Natural killer cell treated with Interleukin-12 subunit alpha and Interleukin-12 subunit beta and Interleukin-15 and Interleukin-18, amount 100 ng/mL, for 72 hours (primary cell): ENCODE measurements at places on chromosomes 12 and 14. TPM values are rescaled to one million over a fixed set of nuclear protein-coding genes. Genes with fewer than 3 reads are reported as not detected.
A peak's percentile ranks its signal among the peaks of the same experiment; 100 is the strongest.

Gene CACNA2D4
- total RNA-seq = 12.1 TPM

GRCh38 chr12:56769868-56770267 is 6.7 kb downstream of the HSD17B6 start:
- no peaks in the 10 kb centered on the region for H3K4me1 ChIP-seq
- H3K27ac ChIP-seq = no peak overlapping the region
- H3K27me3 ChIP-seq = no peaks in the 10 kb centered on the region

DNA sequence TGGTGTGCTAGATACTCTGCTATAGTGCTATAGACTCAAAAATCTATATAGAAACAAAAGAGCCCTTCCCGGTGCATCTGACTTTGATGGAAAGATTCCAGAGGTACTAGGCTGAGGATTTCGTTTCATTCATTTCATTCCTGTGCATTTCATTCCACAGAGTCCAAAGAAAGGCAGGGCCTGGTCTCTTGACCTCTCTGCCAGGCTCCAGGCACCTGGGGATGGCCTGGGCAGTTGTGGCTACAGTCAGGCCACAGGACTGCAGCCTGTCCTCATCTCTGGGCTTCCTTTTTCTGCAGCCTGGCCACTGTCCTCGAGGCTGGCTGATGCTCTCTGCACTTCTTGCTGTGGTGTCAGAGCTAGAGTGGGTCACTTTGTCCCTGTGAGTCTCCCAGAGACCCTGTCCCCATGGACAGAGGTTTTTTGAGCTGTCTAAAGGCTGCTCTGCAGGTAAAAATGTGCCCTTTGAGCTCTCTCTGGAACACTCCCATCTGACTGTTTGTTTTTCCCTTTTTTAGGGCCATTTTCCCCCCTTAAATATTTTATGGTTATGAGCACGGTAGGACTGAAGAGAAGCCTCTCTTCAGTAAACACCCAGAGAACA is 3.2 kb upstream of the VDR start:
- no peak overlapping the region for H3K4me3 ChIP-seq
- DNase-seq = no peak
- H3K36me3 ChIP-seq = no peaks in the 10 kb centered on the region
- peaks cover 20% of the 10 kb centered on the region for H3K4me1 ChIP-seq

Gene TULP3
- 10.7 TPM for total RNA-seq

- H3K27ac ChIP-seq = no peak overlapping the region
- H3K36me3 ChIP-seq = no peaks in the 10 kb centered on the region
- H3K4me3 ChIP-seq = no peak overlapping the region
- peaks cover 10% of the 10 kb centered on the region for H3K27me3 ChIP-seq
Observed at GRCh38 chr12:25616286-25616685, 63.2 kb upstream of the LMNTD1 start.

DNA sequence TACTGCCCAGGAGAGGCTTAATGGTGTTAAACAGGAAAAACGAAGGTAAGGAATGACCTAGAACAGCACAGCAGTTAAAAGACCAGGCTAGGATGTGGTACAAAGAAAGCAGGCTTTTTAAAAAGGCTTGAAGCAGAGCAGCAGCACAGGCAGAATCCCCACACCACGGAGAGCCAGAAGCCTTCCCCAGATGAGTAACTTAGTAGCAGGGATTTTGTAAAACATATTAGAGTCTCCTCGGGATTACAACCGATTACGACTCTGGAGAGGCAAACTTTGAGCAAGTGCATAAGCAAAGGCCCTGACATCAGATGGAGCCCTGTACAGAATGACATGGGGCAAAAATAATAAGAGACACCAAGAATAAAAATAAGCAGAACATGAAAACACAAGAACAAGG is 37.1 kb upstream of the DHRS4 start:
- no peak overlapping the region for H3K4me3 ChIP-seq
- H3K36me3 ChIP-seq = peaks cover 11% of the 10 kb centered on the region
- H3K4me1 ChIP-seq = no peaks in the 10 kb centered on the region
- peaks cover 20% of the 10 kb centered on the region for H3K27me3 ChIP-seq
- no peak overlapping the region for H3K27ac ChIP-seq

- H3K4me1 ChIP-seq = peaks cover 48% of the 10 kb centered on the region
- H3K4me3 ChIP-seq = peak overlapping the region; percentile 76
- H3K27ac ChIP-seq = peak overlapping the region; percentile 42
Observed at GRCh38 chr12:561908-562593, 101.2 kb downstream of the NINJ2 start.

GRCh38 chr14:54564071-54564867 is 2.7 kb upstream of the SAMD4A start:
- H3K36me3 ChIP-seq = no peaks in the 10 kb centered on the region
- peaks cover 7% of the 10 kb centered on the region for H3K4me1 ChIP-seq
- peaks cover 22% of the 10 kb centered on the region for H3K27me3 ChIP-seq
- H3K27ac ChIP-seq = no peak overlapping the region

Gene GDF3
- not detected for total RNA-seq

Gene KLHL33
- 0.22 TPM for total RNA-seq

Gene LALBA
- not detected for total RNA-seq

Gene CNPY2
- 132 TPM for total RNA-seq

DNA sequence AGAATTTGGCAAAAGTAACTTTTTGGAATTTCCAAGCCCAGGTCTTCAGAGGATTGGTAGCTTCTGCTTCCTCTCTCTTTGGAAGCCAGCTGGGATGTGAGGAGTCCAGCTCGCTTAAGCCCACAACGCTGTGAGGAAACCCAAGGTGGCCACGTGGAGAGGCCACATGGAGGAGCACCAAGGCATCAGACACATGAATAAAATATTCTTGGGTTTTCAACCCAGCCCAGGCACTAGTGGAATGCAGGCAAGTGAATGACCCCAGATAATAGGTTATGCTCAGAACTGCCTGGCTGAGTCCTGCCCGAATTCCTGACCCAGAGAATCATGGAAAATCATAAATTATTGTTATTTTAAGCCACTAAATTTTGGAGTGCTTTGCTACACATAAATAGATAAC is 119.7 kb upstream of the PARP11 start:
- H3K27me3 ChIP-seq = peaks cover 11% of the 10 kb centered on the region
- no peak overlapping the region for H3K27ac ChIP-seq
- DNase-seq = no peak
- no peak overlapping the region for H3K4me3 ChIP-seq
- no peaks in the 10 kb centered on the region for H3K36me3 ChIP-seq

- DNase-seq = no peak
- H3K27me3 ChIP-seq = no peaks in the 10 kb centered on the region
- H3K36me3 ChIP-seq = no peaks in the 10 kb centered on the region
- H3K4me3 ChIP-seq = no peak overlapping the region
- no peaks in the 10 kb centered on the region for H3K4me1 ChIP-seq
- H3K27ac ChIP-seq = no peak overlapping the region
Observed at GRCh38 chr14:79318371-79318770, 892.9 kb downstream of the DIO2 start.

Gene SLC5A8
- total RNA-seq = not detected

Gene VRTN
- total RNA-seq = not detected

Gene DYRK2
- total RNA-seq = 56.1 TPM

GRCh38 chr14:68655911-68656316 is 137.0 kb downstream of the ZFP36L1 start:
- H3K27me3 ChIP-seq = no peaks in the 10 kb centered on the region
- peaks cover 5% of the 10 kb centered on the region for H3K4me1 ChIP-seq
- no peak overlapping the region for H3K4me3 ChIP-seq
- no peak overlapping the region for H3K27ac ChIP-seq
- no peak for DNase-seq

GRCh38 chr14:24085215-24085614 is 8.9 kb upstream of the PCK2 start:
- H3K4me3 ChIP-seq = no peak overlapping the region
- peaks cover 7% of the 10 kb centered on the region for H3K4me1 ChIP-seq
- H3K27me3 ChIP-seq = peaks cover 3% of the 10 kb centered on the region

GRCh38 chr12:57590479-57590863 is 521 bp upstream of the PIP4K2C start:
- DNase-seq = no peak
- peak overlapping the region; percentile 94 for H3K4me3 ChIP-seq
- H3K4me1 ChIP-seq = peaks cover 23% of the 10 kb centered on the region
- H3K27me3 ChIP-seq = no peaks in the 10 kb centered on the region

Gene ALDH1L2
- 0.22 TPM for total RNA-seq

DNA sequence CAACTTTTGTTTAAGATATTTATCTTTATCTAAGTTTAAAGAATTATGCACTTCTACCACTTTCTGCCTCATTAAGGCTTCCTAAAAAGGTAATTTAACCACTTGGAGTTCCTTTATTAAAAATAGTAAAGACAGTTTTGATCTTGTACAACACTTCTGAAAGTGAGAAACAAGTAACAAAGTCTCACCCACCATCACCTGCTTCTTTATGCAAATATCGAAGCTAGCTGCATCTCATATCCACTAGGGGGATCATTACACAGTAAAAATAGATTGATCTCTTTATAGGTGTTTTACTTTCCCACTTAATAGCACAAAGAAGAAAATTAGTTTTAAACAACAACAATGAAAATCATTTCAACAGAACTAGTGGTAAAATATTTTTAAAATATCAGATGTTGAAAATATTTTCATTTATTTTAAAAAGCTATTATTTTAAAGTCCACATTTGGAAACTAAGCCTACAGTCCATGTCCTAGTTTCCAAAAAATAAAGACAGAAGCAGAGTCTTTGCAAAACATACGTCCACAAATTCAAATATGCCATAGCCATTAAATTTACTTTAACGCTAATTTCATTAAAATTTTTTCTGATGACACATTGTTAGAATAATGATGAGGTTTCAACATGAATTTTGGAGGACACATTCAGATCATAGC is 160.0 kb upstream of the SOX5 start:
- H3K4me3 ChIP-seq = no peak overlapping the region
- no peaks in the 10 kb centered on the region for H3K36me3 ChIP-seq
- no peaks in the 10 kb centered on the region for H3K27me3 ChIP-seq
- no peak for DNase-seq

GRCh38 chr12:122356192-122356635 is 66.3 kb downstream of the CLIP1 start:
- peaks cover 6% of the 10 kb centered on the region for H3K36me3 ChIP-seq
- DNase-seq = peak; percentile 76
- H3K4me3 ChIP-seq = no peak overlapping the region
- no peaks in the 10 kb centered on the region for H3K27me3 ChIP-seq
- H3K27ac ChIP-seq = no peak overlapping the region

Gene AQP2
- total RNA-seq = not detected

Gene MANSC1
- 1.1 TPM for total RNA-seq
